MCF 10A (cell line): ENCODE measurements at places on chromosomes 3 and 15. TPM values are rescaled to one million over a fixed set of nuclear protein-coding genes. Genes with fewer than 3 reads are reported as not detected.

- peaks cover 6% of the 10 kb centered on the region for H3K4me1 ChIP-seq
- H3K4me3 ChIP-seq: no peak overlapping the region
- H3K36me3 ChIP-seq: no peaks in the 10 kb centered on the region
- no peak for DNase-seq
These were observed 38.8 kb downstream of the IMPG2 start for GRCh38 chr3:101281521-101282030.

GRCh38 chr15:57015897-57016296, 97.5 kb downstream of the TCF12 start:
- peaks cover 36% of the 10 kb centered on the region for H3K4me1 ChIP-seq
- no peaks in the 10 kb centered on the region for H3K27me3 ChIP-seq
- H3K36me3 ChIP-seq: no peaks in the 10 kb centered on the region

- H3K4me3 ChIP-seq: no peak overlapping the region
- no peak overlapping the region for H3K27ac ChIP-seq
- peaks cover 18% of the 10 kb centered on the region for H3K27me3 ChIP-seq
- DNase-seq: peak; percentile 6
These were observed 355.9 kb downstream of the RSL24D1 start for GRCh38 chr15:54840621-54841398.

DNA sequence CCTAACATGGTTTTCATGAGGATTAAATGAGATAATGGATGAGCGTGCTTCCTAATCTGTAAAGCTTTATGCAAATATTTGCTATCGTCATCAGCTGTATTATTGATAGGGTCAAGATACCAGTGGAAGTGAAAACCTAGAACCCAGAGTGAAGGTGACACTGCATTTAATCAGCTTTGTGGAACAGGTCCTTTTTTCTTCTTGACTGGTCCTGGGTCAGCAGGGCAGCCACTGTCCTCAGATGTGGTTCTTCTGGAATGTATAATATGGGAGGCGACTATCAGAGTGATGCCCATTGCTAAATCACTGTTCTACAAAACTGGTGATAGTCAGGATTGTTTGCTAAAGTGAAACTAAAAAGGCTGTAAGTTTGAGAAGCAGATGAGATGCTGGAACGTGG, 41.4 kb downstream of the SORD start:
- H3K36me3 ChIP-seq: peaks cover 44% of the 10 kb centered on the region
- no peak overlapping the region for H3K4me3 ChIP-seq

The LSAMP gene
- not detected in 2 replicates for total RNA-seq

The GXYLT2 gene
- total RNA-seq: 3.9 and 4.1 TPM in 2 replicates

DNA sequence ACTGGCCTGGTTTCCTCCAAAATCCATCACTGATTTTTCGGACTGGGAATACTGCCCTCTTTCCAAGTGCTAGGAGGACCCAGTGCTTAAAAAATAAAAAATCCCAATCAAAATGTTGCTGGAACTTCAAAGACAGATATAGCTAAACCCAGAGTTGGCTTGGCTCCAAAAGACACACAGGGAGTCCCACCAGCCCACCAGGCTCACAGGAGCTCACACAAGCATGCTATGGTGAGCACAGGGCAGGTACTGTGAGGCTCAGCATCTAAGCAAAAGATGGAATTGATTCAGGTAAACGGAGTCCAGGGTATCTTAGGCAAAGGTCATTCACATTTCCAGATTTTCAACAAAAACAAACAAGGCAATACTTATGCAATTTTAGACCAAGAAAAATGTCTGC, 3.7 kb downstream of the TRANK1 start:
- H3K36me3 ChIP-seq: no peaks in the 10 kb centered on the region
- H3K4me3 ChIP-seq: no peak overlapping the region
- DNase-seq: no peak
- H3K27me3 ChIP-seq: no peaks in the 10 kb centered on the region

The LAMB2 gene
- 224 and 264 TPM in 2 replicates for total RNA-seq

The SNAPC5 gene
- total RNA-seq: 22.9 and 24.6 TPM in 2 replicates

GRCh38 chr3:99858469-99858868, 40.8 kb downstream of the CMSS1 start:
- no peak for DNase-seq
- no peak overlapping the region for H3K4me3 ChIP-seq
- H3K36me3 ChIP-seq: peaks cover 7% of the 10 kb centered on the region
- no peaks in the 10 kb centered on the region for H3K27me3 ChIP-seq

The CCR1 gene
- not detected in 2 replicates for total RNA-seq

The MEGF11 gene
- 0.09 and 0.39 TPM in 2 replicates for total RNA-seq

The SERINC4 gene
- total RNA-seq: 0.20 TPM in 1 of 2 replicates, not detected in the other

DNA sequence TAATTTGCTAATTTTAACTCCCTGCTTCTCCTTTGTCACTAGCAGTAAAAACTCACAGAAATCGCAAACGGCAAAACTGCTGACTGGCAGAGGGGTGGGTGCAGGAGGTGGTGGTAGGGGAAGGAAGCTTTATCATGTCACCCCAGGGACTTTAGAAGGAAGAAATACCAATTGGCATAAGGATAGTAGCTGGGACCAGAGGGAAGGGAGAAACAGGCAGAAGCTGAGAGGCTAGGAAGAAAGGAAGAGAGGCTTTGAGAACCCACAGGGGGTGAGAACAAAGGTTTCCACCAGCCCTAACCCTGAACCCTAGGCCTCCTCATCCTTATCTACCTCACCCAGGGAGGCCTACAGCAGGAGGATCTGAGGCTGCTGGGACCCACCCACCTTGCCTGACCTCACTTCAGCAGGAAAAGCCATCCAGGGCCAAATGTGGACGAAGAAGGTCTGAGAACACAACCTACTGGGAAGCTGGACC, 10.7 kb downstream of the ITGB5 start:
- peaks cover 10% of the 10 kb centered on the region for H3K36me3 ChIP-seq
- DNase-seq: no peak
- H3K27me3 ChIP-seq: no peaks in the 10 kb centered on the region

The GHSR gene
- total RNA-seq: not detected in 2 replicates

The GOLGA8Q gene
- total RNA-seq: 2.0 TPM in 1 of 2 replicates, not detected in the other

The TMCO5A gene
- not detected in 2 replicates for total RNA-seq

DNA sequence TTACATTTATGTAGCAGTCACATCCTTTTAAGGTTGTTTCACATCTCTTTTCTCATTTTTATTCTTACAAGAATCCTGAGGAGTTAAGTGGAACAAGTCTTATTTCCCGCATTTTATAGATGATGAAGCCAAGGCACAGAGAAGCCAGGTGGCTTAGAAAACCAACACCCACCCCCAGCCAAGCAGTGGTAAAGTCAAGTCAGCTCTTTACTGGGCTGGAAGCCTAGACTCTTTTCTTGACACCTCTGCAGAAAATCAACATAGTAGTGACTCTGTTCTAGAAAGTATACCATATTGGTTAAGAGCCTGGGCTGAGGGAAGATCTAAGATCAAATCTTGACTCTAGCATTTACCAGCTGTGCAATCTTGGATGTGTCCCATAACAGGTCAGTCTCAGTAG, 195.7 kb downstream of the KCNAB1 start:
- no peaks in the 10 kb centered on the region for H3K36me3 ChIP-seq
- no peak overlapping the region for H3K4me3 ChIP-seq
- no peak for DNase-seq
- no peak overlapping the region for H3K27ac ChIP-seq
- H3K4me1 ChIP-seq: peaks cover 14% of the 10 kb centered on the region

DNA sequence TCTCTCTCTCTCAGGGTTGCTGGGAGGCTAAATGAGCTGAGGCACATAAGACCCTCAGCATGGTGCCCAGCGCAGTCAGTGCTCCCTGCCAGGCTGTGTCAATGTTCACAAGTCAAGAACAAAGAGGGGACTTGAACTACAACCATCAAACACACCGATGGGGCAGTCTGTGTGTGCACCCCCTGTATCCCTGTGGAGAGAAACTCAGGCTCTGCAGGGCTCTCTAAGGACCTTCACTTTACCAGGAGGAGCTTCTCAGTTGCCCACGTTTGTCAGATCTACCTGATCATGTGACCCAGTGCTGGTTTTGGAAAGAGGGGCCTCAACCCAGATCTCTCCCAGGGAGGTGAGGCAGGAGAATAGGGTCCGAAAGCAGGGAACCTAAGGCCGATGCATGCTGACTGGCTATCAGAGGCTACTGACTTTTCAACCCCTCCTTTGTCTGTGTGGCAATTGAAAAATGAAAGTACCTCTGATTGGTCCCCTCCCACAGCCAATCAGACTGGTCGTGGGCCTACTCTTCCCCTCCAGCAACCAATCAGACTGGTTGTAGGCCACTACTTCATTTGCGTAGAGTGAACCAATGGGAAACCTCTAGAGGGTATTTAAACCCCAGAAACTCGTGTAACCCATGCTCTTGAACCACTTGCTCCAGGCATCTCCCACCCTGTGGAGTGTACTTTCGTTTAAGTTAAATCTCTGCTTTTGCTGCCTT, 34.0 kb downstream of the RHCG start:
- peak; percentile 57 for DNase-seq
- H3K27me3 ChIP-seq: no peaks in the 10 kb centered on the region
- no peaks in the 10 kb centered on the region for H3K36me3 ChIP-seq
- H3K4me1 ChIP-seq: no peaks in the 10 kb centered on the region
- no peak overlapping the region for H3K27ac ChIP-seq

- no peak for DNase-seq
- peaks cover 6% of the 10 kb centered on the region for H3K4me1 ChIP-seq
- peaks cover 29% of the 10 kb centered on the region for H3K36me3 ChIP-seq
- no peaks in the 10 kb centered on the region for H3K27me3 ChIP-seq
These were observed 10.4 kb downstream of the RSRC1 start for GRCh38 chr3:158120330-158120729.

GRCh38 chr3:187334904-187335303, 33.3 kb upstream of the RTP4 start:
- H3K4me1 ChIP-seq: no peaks in the 10 kb centered on the region
- H3K36me3 ChIP-seq: no peaks in the 10 kb centered on the region
- H3K27ac ChIP-seq: no peak overlapping the region
- DNase-seq: no peak
- H3K4me3 ChIP-seq: no peak overlapping the region
- H3K27me3 ChIP-seq: peaks cover 57% of the 10 kb centered on the region

The WDR82 gene
- total RNA-seq: 60.7 and 62.5 TPM in 2 replicates

GRCh38 chr3:190097617-190098016, 23.1 kb downstream of the P3H2 start:
- H3K4me1 ChIP-seq: peaks cover 46% of the 10 kb centered on the region
- H3K27me3 ChIP-seq: no peaks in the 10 kb centered on the region
- H3K36me3 ChIP-seq: peaks cover 3% of the 10 kb centered on the region
- no peak overlapping the region for H3K27ac ChIP-seq
- H3K4me3 ChIP-seq: no peak overlapping the region

The UBA7 gene
- total RNA-seq: 3.8 and 6.6 TPM in 2 replicates

The TSEN2 gene
- 24.5 and 32.3 TPM in 2 replicates for total RNA-seq

DNA sequence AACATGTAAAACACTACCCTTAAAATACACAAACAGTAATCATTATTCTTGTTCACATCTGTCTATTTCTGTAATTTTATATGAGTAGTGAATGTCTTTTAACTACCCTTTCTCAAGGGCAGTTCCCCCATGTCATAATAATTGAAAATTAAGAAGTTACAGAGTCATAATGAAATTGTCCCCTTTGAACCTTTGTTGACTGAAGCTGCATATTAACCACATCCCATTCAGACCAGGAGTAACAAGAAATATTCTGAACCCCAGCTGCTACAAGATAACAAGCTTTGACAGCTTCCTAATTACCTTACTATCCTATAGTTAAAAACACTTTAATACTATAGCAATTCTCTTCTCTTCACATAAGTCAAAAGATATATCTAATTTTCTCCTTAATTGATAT, 635.9 kb upstream of the SUCLG2 start:
- no peaks in the 10 kb centered on the region for H3K27me3 ChIP-seq
- no peaks in the 10 kb centered on the region for H3K4me1 ChIP-seq
- H3K27ac ChIP-seq: no peak overlapping the region
- no peak for DNase-seq
- H3K36me3 ChIP-seq: no peaks in the 10 kb centered on the region

DNA sequence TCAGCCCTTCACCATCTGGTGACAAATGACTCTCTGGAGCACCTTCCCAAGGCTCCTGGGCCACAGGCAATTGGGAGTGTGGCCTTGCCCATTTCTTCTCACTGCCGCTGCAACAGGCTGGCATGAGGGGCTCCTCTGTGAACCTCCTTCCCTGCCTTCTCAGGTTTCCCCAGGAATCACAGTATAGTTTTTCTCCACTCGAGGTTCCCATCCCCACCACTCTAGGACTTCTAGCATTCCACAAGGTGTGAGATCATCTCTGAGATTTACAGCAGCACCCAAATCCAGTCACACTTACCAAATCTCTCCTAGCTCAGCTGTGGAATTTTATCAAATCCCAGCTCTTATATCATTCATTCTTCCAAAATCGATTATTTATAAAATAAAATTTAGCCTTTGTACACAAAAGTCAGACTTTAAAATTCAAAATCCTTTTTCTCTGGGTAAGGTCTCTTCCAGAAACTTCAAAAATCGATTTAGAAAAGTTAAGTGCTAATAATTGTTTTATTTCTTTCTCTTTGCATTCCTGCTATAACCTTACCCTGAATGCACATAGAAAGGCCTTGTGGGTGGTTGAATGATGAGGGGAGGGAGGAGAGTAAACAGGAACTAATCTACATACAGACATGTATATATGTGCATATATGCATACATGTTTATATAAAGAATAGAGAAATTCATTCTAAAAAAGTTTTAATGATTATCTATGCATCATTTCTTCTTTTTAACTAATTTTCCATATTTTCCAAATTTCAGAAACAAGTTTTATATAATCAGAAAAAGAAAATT, 18.9 kb upstream of the ATP13A4 start:
- H3K4me1 ChIP-seq: peaks cover 10% of the 10 kb centered on the region
- H3K27ac ChIP-seq: no peak overlapping the region
- peaks cover 13% of the 10 kb centered on the region for H3K27me3 ChIP-seq
- no peak overlapping the region for H3K4me3 ChIP-seq
- H3K36me3 ChIP-seq: no peaks in the 10 kb centered on the region
- DNase-seq: no peak

The PLCB2 gene
- 0.15 and 0.84 TPM in 2 replicates for total RNA-seq

DNA sequence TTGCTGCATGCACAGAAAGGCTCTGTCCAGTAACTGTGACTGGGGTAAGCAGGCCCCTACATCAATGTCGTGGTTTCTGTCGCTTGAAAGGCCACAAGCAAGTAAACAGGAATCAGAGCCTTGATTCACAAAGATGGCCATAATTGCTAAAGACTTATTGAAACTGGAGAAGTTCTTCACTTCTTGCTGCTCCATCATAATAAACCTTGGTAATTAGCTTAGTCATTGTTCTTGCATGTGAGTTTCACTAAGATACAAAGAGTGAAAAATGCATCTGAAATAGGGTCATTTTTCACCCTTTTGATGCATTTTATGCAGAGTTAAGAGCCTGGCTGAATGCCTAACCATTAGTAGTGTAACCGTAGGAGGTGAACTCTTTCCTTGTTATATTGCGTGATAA, 3.2 kb downstream of the SEMA6D start:
- no peaks in the 10 kb centered on the region for H3K36me3 ChIP-seq
- H3K4me1 ChIP-seq: peaks cover 5% of the 10 kb centered on the region
- DNase-seq: no peak
- H3K4me3 ChIP-seq: no peak overlapping the region
- H3K27me3 ChIP-seq: no peaks in the 10 kb centered on the region

GRCh38 chr3:46934072-46934471, 42.5 kb downstream of the CCDC12 start:
- H3K27ac ChIP-seq: peak overlapping the region; percentile 47
- H3K36me3 ChIP-seq: peaks cover 17% of the 10 kb centered on the region
- H3K4me1 ChIP-seq: peaks cover 46% of the 10 kb centered on the region
- H3K27me3 ChIP-seq: no peaks in the 10 kb centered on the region
